ENCODE measurements at places on chromosomes 6 and 20.

DNA sequence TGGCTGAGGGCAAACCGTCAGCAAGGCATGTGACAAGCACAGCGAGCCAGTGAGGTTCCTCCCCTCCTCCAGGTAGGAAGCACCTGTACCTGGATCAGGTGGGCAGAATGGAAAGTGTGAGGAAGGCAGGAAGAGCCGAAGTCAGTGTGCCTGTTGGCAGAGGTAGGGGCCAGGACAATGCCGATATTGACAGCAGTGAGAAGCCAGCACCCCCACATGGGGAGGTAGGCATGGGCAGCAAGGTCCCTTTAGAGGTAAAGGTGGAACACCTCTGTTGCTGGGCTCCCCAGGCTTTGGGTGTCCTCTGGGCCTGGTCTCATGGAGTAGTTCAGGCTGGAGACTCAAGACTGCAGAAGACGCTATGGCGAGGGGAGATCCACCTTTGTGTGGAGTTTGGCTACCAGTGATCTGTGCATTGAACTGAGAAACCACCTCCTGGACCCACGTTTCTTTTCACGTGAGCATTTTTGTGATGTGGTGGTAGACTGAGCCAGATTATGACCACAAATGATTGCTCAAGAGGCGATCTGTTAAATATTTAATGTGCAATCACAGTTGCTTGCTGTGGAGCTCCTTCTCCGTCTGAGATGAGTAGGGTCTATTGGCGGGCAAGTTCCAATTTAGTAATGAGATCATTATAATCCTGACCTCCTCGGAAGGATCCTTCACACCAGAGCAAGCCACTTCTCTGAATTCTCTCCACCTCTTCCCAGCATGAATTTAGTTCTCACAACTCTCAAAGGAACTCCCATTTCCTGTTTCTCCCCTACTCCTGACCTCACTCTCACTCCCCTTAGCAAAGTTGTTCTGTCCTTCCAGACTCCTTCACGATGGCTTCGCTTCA is 174.8 kb downstream of the CDH26 start:
- no peak for DNase-seq

- no peak for DNase-seq
Observed at GRCh38 chr20:57762531-57763234, 52.9 kb upstream of the PMEPA1 start.

- DNase-seq, result no peak
Observed at GRCh38 chr6:155970876-155971708, 515.5 kb upstream of the NOX3 start.

DNA sequence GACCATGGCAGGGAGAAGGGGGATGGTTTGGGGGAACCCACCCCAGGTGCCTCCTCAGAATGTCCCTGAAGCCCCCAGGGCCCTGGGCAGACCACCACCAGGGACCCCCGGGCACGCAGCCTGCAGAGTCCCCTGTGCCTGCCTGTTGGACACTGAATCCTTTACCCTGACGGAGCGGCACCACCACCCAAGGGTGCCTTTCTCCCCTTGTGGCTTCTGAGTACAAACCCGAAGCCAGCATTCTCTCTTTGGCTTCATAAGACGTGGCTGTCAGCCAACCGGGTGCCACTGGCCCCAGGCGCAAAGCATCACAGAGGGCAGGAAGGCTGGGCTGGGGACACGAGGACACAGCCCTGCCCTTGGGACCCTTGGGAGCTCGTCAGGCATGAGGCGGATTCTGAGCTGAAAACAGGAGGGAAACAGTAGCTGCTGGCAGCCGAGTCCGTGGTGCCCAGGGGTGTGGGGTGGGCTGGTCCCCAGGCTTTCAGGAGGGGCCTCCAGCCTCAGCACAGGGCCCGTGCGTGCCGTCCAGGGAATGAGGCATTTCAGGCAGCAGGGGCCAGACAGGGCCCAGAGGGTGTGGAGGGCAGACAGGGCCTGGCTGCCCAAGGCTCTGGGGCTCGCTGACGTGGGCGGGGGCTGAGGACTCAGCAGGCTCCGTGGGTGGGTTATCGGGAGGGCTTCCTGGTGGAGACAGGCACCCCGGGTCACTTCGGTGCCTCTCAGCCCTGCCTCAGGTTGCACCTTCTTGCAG is 3.5 kb downstream of the COL9A3 start:
- no peak for DNase-seq

GRCh38 chr6:80769106-80769505 is 662.6 kb downstream of the BCKDHB start:
- DNase-seq, result peak; percentile 88

GRCh38 chr6:143545976-143546547 is 34.5 kb upstream of the FUCA2 start:
- DNase-seq, result peak; percentile 48

GRCh38 chr6:147811913-147812629 is 303.6 kb downstream of the SAMD5 start:
- no peak for DNase-seq

DNA sequence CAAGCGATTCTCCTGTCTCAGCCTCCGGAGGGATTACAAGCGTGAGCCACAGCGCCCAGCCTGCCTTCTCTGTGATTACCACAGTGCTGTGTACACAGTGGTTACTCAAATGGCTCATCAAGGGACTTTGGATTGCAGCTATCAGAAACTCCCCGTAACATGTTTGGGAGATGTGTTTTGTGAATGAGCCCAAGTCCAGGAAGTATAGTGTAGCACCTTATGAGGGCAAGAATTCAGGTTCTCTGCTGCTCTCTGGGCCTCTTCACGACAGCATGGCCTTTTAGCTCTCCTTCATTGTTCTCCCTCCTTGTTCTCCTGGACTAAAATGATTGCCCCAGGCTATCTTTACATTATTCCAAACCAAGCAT is 34.1 kb upstream of the RPL7L1 start:
- DNase-seq, result no peak

- no peak for DNase-seq
Observed at GRCh38 chr6:46651816-46652215, 802 bp downstream of the CYP39A1 start.

- DNase-seq, result no peak
Observed at GRCh38 chr20:35902545-35902941, 51.8 kb downstream of the SCAND1 start.

DNA sequence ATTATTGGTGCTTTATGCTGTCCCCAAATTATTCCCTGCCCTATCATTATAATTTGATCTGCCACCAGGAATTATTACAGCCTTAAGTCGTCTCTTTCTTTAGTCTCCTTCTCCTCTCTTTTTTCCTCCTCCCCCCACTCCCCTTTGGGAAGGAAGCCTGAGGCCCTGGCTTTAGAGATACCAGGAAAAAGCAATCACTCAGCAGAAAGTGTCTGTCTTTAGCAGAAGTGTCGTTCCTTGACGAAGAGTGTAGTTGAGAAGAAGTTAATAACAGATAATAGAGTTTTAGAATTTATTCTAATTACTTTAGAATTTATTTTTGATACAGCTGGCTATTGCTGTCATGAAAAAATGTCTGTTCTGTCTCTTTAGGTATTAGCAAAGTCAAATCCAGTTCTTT is 16.5 kb downstream of the LIN28B start:
- no peak for DNase-seq

DNA sequence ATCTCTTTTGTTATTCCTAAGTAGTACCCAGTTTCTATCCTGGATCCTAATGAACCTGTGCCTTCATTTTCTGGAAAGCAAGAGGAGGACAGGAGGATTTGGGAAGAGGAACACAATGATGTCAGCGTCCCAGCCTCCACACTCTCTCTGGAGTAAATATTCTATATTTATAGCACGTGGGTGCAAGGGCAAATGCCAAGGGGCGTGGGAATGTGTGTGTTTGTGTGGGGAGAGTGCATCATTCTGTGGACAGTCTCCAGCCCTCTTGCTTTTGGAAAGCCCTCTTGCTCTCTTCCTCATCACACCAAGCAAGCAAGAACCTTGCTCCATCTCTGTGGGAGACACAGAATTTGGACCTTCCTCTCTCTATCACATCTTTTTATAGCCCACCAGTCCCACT is 103.2 kb upstream of the EMILIN3 start:
- no peak for DNase-seq

- DNase-seq, result no peak
Observed at GRCh38 chr6:118146584-118146983, 239.5 kb downstream of the SLC35F1 start.
